ENCODE measurements at places on chromosomes 2 and 18.

GRCh38 chr2:127277028-127277427, 16.9 kb downstream of the ERCC3 start:
- DNase-seq = no peak

GRCh38 chr2:142866426-142866825, 11.0 kb upstream of the KYNU start:
- DNase-seq = no peak

DNA sequence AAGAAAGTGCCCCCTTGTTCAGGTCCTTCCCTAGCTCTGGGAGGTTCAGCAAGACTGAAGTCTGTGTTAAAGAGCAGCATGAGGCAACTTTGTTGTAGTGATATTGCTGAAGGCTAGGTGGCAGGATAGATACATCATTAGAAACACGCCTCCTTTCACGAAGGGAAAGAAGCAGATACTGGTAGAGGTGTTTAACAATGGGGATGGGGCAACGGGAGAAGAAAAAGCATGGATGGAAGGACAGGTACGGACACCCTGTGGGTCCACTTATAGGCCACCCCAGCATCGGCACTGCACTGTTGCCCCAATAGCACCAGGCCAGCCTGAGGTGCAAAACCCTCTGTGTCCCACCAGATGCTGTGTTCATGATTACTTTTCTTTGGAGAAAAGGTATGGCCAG, 3.5 kb upstream of the IGFBP5 start:
- peak; percentile 41 for DNase-seq

GRCh38 chr2:85765081-85765731, 11.4 kb downstream of the ATOH8 start:
- DNase-seq = no peak

DNA sequence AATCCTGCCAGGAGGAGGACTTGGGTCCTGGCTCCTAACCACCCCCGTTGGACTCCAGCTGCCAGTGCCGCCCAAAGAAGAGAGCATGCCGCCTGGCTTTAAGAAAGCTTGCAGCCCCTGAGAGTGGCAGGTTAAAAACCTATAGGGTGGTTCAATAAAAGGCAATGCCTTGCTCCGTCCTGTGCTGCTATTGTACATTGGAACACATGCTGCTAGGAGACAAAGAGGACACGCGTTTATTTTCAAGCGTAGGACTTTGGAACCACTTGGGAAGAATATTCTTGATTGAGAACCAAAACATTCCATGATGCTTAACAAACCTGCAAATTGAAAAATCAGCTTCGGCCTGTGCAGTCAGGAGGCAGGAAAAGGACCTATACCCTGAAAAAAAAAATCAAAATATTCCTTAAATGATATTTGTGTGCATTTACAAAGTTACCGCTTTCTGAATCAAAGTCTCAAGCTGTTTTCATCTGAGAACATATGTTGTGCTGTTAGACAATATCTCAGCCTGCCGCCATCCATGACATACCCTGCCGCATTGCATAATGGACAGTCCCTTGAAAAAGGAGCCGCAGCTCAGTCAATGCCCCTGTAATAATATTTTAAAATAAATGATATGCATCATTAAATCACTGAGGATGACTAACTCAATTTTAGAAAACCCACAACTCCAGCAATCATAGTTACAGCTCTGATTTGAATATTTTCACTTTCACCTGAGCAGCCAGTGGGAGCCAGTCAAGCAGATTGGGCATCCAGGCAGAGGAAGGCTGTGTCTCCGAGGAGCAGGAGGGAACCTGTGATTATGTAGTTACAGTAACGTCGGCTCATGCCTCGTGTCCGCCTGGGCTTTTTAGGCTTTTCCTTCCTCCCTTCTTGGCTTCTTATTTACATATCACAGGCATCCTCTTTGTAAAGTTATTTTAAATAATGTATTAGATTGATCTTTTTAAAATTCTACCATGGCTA, 805.6 kb upstream of the FANCL start:
- DNase-seq = no peak

- no peak for DNase-seq
Measured at GRCh38 chr2:2232167-2232566, 98.9 kb downstream of the MYT1L start.

- DNase-seq = no peak
Measured at GRCh38 chr2:62999905-63000304, 50.7 kb upstream of the OTX1 start.
